ENCODE measurements at places on chromosomes 4 and X. TPM values are rescaled to one million over a fixed set of nuclear protein-coding genes. Genes with fewer than 3 reads are reported as not detected.
A peak's percentile ranks its signal among the peaks of the same experiment; 100 is the strongest.

- DNase-seq: no peak
Measured at GRCh38 chrX:19912-20571, 261.1 kb upstream of the PLCXD1 start.

DNA sequence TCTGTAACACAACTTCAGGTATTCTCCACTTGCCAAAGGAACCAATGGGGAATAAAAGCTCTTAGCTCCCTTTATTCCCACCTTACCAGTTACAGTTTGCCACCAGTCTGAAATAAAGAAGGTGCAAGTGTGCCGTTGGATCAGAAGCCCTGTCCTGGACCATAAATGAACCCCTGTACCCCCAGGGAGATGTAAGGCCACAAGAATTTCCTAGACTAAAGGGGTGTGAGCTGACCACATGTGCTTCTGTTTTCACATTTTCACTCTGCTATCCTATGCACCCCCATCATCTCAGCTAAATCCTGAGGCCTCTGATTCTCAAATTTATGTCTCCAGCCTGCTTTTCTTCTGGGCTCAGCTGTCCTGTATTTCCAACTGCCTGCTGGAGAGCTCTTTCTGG is 221.2 kb downstream of the SPRY1 start:
- no peak for DNase-seq

GRCh38 chr4:173346074-173346473 is 11.9 kb upstream of the HMGB2 start:
- no peak for DNase-seq

The ARHGEF38 gene
- not detected for total RNA-seq

DNA sequence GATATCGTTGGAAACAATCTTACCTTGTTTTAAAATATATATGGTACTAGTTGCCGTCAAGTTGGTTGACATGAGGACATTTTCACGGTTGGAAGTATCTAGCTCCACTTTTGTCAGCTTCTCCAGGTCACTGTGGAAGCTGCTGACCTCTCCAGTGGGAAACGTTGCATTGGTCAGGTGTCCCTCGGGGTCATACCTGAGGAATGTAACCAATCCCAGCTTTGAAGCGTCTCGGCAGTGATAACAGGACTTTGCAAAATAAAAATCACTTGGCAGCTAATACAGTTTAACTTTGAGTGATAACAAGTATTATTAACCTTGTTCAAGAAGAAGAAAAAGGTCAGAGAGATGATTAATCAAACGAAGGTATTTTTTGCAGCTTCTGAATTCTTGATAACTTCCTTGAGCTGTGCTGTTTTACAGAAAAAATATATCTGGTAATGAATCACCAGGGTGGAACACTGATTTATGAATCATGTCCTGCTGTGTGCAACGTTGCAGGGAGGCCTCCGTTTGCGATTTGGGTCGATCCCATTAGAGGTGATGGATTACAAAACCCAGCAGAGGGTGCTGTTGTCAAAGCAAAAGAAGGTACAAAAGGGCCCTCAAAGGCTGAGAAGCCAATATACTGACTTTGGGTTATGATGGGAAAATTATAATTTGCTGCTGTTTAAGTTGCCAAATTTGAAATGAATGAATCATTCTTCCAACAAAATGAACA is 60.1 kb downstream of the SH2D1A start:
- peak; percentile 90 for DNase-seq

The CRMP1 gene
- under 0.01 TPM for total RNA-seq
